ENCODE measurements at places on chromosomes 5 and 9.

DNA sequence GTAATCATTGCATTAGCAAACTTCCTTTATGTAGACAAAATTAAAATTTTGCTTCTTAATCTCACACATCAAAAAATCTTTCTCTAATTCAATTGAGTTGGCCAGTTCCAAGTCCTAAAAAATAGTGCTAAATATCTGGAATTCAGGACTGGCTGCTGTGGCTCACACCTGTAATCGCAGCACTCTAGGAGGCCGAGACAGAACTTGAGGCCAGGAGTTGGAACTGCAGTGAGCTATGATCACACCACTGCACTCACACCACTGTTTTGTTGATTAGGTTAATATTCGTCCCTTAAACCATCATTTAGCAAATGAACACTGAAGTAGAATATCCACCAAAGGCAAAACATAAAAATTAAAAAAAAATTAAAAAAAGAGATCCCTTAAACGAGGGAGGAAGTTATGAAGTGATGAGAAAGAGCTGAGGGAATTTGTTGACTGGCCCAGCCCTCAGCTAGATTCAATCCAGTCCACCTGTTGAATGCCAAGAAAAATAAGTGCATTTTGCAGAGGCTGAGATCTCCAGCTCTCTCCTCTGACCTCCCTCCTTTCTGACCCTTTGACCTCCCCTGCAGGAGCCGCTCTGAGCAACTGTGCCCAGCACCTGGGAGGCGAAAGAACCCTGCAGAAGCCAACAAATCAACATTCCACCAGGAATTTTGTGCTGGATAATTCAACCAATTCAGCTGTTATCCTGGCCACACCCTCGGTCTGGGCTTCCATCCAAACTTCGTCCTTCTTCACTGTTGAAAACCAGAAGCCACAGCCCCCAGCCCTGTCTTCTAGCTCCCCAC is 96.8 kb downstream of the OR2K2 start:
- DNase-seq: no peak

DNA sequence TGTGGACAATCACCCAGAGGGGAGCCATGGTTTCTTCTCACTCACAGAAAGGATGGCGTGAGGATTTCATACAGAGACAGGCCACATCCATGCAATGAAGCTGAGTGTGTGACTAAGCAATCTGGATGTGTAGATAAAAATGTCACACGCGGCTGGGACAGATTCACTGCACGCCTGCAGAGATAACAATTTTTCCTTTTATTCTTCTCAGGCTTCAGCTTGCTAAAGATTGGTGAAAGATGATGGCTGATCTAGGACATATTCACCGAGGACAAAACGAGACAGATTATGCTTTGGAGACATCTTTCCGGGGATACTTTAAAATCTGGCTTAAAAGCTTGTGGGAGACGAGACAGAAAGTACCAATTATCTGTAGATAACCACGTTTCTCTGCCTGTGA is 313.9 kb upstream of the TRPC7 start:
- no peak for DNase-seq

DNA sequence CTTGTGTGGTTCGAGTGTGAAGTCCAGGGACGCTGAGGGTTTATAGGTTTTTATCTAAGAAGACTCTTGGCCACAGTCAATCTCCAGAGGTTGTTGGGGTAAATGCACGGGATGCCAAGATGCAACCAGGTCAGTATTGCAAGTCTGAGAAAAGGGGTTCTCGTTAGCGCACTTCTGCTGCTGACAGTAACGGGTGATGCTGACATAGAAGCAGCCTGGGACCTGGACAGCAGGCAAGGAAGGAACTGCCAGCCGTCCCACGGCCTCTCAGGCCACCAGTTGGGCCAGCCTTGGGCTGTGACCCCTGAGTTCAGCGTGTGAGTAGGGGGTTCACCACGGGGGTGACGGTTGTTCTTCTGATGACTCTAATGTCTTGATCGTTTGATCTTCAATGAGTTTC is 39.0 kb downstream of the TENT4A start:
- no peak for DNase-seq

DNA sequence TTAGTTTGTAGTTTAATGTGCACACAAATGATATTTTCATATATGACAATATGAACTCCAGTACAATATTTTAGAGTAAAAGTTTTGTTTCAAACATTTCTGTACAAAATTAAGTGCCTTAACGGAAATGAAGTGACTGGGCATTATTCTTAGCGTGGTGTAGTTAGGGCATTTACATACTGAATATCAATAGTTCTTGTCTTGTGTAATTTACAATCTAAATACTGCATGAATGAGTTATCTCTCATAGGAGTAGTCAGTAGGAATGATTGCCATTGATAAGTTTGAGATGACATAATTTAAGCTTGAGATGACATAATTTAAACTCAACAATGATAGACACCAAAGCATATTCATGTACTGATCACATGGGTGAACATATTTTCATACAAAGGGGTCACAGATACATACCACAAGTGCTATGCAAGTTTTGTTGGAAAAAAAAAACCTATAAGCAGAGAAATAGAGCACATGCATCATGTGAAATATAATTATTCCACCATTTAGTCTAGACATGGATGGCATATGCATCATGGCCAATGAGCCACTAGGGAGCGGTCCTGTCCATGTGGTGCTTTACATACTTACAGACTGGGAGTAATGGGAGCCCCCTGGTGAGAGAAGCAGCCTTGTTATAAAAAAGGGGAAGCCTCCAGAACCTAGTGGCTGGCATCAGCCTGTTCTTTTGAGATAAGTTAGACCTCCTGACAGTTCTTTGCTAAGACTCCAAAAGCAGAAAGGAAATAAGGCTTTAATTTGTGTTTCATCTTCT is 1523.9 kb downstream of the MAT2B start:
- DNase-seq: no peak

DNA sequence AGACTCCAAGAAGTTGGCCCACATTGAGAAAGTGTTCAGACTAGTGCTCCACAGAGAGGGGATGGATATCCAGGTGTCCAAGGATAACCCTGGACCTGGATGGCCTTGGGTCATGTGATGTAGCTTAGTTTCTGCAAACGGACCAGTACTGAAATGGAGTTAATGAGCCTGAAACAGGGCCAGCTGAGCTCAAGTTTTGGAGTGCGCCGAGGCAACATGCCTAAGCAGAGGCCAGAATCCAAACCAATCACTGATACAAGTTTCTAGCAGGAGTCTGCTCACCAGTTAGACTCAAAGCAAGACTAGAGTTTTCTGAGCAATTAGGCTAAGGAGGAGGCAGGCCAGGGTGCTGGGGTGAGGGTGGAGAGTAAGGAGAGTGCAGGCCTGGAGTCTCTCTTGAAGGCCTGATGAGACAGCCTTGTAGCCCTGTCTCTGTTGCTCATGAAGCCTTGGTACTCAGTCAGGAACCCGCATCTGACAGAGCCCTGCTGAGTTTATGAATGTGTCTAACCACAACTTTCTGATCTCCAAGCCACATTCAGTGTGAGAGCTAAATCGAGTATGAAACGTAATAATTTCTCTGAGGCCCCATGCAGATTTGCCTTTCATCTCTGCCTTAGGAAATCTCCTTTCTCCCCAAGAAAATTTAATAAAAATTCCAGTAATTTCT is 68.9 kb upstream of the EQTN start:
- no peak for DNase-seq

GRCh38 chr5:107778647-107779046 is 107.9 kb upstream of the EFNA5 start:
- DNase-seq: no peak

GRCh38 chr9:116717150-116717549 is 30.0 kb downstream of the TRIM32 start:
- no peak for DNase-seq

GRCh38 chr5:65059681-65060598 is 291.2 kb downstream of the CWC27 start:
- DNase-seq: no peak

- no peak for DNase-seq
Measured at GRCh38 chr5:51373880-51374523, 9.2 kb upstream of the ISL1 start.

DNA sequence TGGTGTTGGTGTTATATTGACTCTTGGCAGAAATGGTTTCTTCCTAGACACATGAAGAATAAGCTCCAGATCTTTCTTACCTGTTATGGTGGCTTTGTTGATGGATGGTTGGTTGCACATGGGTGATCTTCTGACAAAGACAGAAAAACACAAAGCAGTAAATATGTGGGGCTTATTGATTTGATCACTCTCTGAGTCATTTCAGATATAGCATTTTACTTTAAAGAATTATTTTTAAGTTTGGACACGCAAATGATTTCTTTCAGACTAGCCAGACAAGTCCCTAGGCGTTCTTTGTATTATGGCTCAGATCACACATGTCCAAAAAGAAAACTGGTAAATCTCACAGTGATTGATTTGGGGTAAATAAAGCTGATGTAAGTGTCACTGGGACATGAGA is 597.6 kb downstream of the RAB3C start:
- DNase-seq: no peak

- no peak for DNase-seq
Measured at GRCh38 chr5:118253225-118254061, 734.9 kb downstream of the DTWD2 start.

DNA sequence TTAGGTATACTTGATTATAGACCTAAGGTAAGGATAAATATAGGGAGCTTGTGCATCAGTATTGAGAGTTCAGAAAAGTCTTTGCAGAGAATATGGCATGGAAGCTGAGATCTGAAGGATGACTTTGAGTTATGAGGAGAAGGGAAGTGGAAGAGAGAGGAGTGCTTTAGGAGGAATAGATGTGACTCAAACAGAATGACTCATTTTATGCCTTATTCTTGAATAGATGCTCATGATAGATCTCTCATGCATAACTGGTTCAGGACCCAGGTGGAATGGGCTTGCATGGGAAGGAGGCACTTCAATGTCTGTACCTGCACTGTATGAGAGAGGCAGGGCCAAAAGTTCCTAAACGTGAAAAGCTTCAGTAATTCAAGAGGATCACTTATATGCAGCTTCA is 103.3 kb downstream of the CWC27 start:
- DNase-seq: no peak

GRCh38 chr5:173530547-173530946 is 85.9 kb downstream of the BOD1 start:
- no peak for DNase-seq

- no peak for DNase-seq
Measured at GRCh38 chr5:5560016-5560415, 137.5 kb downstream of the ICE1 start.

- no peak for DNase-seq
Measured at GRCh38 chr9:20087481-20087880, 298.6 kb upstream of the SLC24A2 start.

DNA sequence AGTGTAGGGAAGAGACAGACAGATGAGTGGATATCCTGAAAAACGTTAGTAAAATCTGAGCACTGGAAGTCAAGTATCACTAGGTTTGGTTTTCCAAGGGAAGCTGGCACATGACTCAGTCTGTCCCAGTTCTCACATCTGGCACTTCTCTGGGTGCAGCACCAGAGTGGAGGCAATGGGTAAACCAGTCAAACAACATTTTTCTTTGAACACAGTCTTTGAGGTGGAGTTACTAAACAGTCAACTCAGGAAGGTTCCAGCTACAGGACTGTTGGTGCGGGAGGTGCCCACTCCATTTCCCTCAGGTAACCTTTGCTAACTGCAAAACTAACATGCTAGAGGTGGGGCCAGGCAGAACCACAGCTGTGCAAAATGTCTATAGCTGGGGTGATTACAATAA is 301.4 kb upstream of the RFX3 start:
- DNase-seq: no peak

All from nucleus accumbens (tissue), 56 donors.